NCI-H526 (cell line): ENCODE measurements at places on chromosomes 3 and 15.

GRCh38 chr3:187212705-187213104 is 15.4 kb downstream of the RTP1 start:
- no peak for DNase-seq

GRCh38 chr3:154972951-154973350 is 107.2 kb upstream of the MME start:
- no peak for DNase-seq

GRCh38 chr15:42825599-42825998 is 88.7 kb upstream of the CDAN1 start:
- no peak for DNase-seq

GRCh38 chr3:123813876-123814275 is 70.3 kb downstream of the MYLK start:
- DNase-seq = no peak

DNA sequence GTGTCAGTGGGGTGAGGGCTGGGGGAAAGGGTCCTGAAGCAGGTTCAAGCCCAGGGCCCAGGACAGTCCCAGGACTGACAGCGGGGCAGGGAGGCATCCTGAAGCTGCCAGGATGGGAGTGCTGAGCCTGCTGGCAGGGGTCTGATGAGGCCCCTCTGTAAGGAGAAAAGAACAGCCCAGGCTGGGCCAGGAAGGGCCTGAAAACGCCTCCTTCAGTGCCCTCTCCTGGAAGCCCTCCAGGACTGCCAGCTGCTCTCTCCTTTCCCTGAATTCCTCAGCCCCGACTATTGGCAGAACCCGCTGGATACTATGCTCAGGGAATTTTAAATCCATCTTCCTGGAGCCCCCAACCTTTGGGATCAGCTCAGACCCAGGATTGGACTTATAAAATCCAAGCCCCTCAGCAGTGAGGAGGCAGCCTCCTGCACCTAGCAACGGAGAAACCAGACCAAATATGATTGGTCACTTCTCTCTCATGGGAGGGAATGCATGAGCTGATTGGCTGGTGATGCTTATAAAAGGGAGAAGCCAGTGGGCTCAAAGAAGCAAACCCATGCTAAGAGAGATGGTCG is 203.5 kb upstream of the LINGO1 start:
- DNase-seq = peak; percentile 15

DNA sequence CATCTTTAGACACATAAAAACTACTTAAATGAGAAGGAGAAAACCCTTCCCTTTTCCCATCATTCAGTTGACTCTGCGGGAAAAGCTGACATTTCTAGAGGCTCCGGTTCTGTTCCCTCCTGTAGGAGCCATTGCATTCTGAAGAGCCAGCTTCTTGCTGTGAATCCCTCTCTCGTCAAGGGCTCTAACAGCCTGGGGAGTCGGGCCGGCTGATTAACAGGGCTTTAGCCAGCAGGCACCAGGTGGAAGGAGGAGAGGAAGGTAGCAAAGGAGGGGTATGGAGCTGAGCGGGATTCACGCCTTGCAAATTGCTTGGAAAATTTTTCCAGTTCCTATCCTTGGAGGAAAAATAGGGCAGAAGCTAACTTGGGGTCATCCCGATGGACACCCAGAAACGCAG is 108.3 kb upstream of the UBE2E1 start:
- no peak for DNase-seq

DNA sequence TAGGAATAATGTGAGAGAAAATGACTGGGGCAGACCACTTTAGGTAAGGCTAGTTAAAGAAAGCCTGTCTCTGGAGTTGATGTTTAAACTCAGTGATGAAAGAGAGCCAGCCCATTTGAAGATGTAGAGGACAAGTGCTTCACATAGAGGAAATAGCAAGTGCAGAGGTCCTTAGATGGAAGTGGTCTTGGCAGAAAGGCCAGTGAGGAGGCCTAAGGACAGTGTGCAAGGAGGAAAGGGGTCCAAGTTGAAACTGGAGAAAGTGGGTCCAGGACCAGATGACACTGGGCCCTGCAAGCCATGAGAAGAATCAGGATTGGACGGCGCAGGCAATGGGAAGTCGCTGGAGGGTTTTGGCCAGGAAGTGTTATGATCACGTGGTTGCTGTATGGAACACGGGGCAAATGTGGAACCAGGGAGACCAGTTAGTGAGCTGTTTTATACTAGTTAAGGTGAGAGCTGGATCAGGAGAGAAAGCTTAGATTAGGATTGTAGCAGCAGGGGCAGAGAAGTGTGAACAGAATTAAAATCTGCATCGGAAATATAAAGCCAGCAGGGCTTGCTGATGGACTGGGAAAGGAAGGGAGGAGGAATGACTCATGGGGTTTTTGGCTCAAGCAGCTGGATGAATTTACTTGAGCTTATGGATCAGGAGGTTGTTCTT is 48.0 kb upstream of the SCAANT1 start:
- no peak for DNase-seq

DNA sequence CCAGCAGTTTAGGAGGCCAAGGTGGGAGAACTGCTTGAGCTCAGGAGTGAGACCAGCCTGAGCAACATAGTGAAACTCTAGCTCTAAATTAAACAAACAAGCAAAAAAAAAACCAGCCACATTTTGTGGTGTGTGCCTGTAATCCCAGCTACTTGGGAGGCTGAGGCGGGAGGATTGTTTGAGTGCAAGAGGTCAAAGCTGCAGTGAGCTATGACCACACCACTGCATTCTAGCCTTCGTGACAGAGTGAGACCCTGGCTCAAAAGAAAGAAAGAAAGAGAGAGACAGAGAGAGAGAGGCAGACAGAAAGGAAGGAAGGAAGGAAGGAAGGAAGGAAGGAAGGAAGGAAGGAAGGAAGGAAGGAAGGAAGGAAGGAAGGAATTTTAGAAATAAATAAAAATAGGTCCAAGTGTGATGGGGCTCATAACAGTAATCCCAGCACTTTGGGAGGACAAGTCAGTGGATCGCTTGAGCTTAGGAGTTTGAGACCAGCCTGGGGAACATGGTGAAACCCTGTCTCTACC is 38.7 kb upstream of the LRIG1 start:
- DNase-seq = no peak

- DNase-seq = no peak
Measured at GRCh38 chr3:21624524-21624923, 126.5 kb downstream of the ZNF385D start.

DNA sequence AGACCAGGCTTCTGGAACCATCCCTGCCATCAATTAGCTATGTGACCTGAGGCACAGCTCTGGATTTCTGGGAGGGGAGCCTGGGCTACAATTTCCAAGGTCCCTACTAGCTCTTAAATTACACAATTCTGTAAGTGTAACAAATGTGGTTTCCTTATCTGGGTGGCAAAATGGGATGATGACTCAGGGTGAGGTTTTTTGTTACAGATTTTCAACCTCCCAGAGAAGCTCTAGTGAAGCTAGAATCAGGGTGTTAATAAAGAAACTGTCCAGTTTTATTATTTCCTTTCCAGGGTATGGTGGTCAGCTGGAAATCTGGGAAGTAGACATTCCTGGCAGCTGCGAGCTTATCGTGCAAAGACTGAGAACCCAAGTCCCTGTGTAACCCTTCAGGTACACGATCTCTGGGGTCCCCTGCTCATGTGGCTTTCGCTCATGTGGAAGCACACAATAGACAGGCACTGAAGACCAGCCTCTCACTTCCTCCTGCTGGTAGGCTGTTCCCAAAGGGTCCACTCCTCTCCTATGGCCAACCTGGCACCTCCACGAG is 7.3 kb downstream of the RAB27A start:
- no peak for DNase-seq

GRCh38 chr15:25789616-25789999 is 73.5 kb downstream of the ATP10A start:
- no peak for DNase-seq

- DNase-seq = no peak
Measured at GRCh38 chr15:77029166-77030047, 34.5 kb downstream of the PSTPIP1 start.

- DNase-seq = peak; percentile 60
Measured at GRCh38 chr3:195906865-195907683, 1.3 kb downstream of the TNK2 start.

DNA sequence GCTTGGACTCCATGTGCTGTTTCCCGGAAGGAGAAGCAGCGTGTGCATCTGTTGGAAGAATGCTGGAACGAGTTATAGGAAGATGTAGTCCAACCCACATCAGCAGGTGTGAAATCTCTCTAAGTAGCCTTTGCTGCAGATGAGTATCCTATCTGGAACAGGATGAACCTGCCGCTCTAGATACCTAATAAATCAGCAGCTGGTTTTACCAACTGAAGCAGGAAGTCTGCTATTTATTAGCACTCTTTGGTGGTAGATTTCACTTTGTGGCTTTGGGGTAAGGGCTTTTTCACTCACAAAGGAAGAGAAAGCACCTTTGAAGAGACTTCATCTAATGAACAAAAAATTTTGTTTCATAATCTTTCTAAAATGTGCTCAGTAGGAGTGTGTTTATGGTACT is 66.4 kb downstream of the DCUN1D1 start:
- no peak for DNase-seq

DNA sequence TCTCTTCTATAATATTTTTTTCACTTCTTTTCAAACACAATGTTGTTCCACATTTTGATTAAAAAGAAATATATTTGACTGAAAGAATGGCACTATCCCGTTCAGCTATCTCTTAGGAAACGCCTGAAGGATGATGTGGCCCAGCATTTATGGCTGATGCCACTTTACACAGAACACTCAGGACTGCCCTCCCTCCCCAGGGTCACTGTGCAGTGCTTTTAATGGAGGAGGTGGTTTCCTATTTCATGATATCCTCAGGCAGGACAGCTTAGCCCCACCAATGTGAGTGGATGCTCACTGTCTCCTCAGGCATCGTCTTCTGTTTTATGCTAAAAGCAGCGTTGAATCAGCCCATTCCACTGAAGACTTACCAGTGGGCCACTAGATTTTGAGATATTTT is 135.9 kb downstream of the KCNAB1 start:
- DNase-seq = no peak

- no peak for DNase-seq
Measured at GRCh38 chr15:66786708-66787488, 84.9 kb downstream of the SMAD6 start.

GRCh38 chr15:47711655-47712054 is 5.7 kb upstream of the SEMA6D start:
- peak; percentile 14 for DNase-seq

DNA sequence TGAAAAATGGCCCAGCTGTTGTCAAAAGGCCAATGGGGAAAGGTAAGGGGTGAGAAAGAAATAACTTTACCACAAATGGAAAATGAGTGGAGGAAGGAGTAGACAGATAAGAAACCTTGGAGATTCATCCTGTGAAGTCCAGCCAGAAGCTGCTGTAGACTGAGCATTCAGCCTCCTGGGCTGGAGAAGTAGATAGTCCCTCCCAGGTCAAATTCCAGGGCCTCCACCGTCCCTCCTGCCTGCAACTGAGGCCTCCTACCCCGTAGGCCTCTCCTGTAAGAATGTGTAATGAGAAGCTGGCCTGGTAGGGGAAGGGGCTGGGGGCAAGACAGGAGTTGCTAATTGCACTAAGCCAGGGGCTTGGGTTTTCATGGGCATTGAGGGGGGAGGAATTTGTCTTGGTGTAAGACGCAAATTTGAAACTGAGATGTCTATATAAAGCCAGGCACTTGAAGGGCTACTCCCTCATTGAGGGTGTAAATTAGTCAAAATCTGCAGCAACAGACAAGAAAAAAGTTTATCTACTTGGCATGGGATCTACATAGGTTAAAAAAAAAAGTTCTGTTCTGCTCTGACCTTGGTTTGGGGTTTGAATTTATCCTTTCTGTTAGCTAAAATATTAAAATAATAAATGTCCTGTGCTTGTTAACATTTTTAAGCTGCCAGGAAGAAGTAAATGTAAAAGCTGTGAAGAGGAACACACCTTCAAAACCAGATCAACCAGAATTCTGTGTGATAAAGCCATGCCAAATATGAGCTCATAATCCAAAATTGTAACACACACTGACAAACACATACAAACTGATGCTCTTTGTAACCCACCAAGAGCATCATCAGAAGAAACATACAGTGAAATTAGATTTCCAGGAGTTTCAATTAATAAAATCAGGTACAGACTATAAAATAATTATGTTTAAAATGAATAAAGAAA is 1.7 kb upstream of the RBP2 start:
- no peak for DNase-seq
